Epithelial cell of alveolus of lung (primary cell): ENCODE measurements at places on chromosomes 7 and 10. TPM values are rescaled to one million over a fixed set of nuclear protein-coding genes. Genes with fewer than 3 reads are reported as not detected.

Gene ASIC3
- total RNA-seq: 0.13 and 0.96 TPM in 2 replicates

Gene HOXA7
- 7.2 and 12.4 TPM in 2 replicates for total RNA-seq

Gene CTAGE15
- 0.13 and 0.64 TPM in 2 replicates for total RNA-seq

Gene NT5C3A
- total RNA-seq: 16.5 and 21.7 TPM in 2 replicates

Gene GIGYF1
- total RNA-seq: 7.9 and 20.5 TPM in 2 replicates

Gene INHBA
- total RNA-seq: 4.0 and 53.8 TPM in 2 replicates

Gene ZWINT
- total RNA-seq: 17.0 and 45.5 TPM in 2 replicates

Gene CALD1
- 149 and 265 TPM in 2 replicates for total RNA-seq

Gene PNLIPRP2
- not detected in 2 replicates for total RNA-seq

Gene ADARB2
- 0.13 and 0.40 TPM in 2 replicates for total RNA-seq

Gene GPRIN2
- total RNA-seq: 1.0 TPM in 1 of 2 replicates, not detected in the other

Gene HGF
- 78.2 and 389 TPM in 2 replicates for total RNA-seq

Gene IL6
- 0.40 and 28.8 TPM in 2 replicates for total RNA-seq

Gene PSMC2
- total RNA-seq: 106 and 148 TPM in 2 replicates

Gene CUTC
- total RNA-seq: 14.2 and 21.4 TPM in 2 replicates

Gene ACTR1A
- total RNA-seq: 116 and 169 TPM in 2 replicates

Gene NKX1-2
- 0.26 TPM in 1 of 2 replicates, not detected in the other for total RNA-seq

Gene NUTM2E
- total RNA-seq: 0.13 TPM in 1 of 2 replicates, not detected in the other

Gene MYO1G
- total RNA-seq: 0.13 and 0.56 TPM in 2 replicates

Gene WNT8B
- total RNA-seq: not detected in 2 replicates

Gene ZNF804B
- not detected in 2 replicates for total RNA-seq

Gene LLCFC1
- not detected in 2 replicates for total RNA-seq

Gene STEAP1
- total RNA-seq: 25.9 and 30.1 TPM in 2 replicates

Gene LRRN3
- 1.2 and 16.3 TPM in 2 replicates for total RNA-seq
